ENCODE measurements at places on chromosomes 3 and 15. TPM values are rescaled to one million over a fixed set of nuclear protein-coding genes. Genes with fewer than 3 reads are reported as not detected.

P2RY12 gene
- total RNA-seq = 10.7 TPM

EIF3J gene
- 32.2 TPM for total RNA-seq

DNA sequence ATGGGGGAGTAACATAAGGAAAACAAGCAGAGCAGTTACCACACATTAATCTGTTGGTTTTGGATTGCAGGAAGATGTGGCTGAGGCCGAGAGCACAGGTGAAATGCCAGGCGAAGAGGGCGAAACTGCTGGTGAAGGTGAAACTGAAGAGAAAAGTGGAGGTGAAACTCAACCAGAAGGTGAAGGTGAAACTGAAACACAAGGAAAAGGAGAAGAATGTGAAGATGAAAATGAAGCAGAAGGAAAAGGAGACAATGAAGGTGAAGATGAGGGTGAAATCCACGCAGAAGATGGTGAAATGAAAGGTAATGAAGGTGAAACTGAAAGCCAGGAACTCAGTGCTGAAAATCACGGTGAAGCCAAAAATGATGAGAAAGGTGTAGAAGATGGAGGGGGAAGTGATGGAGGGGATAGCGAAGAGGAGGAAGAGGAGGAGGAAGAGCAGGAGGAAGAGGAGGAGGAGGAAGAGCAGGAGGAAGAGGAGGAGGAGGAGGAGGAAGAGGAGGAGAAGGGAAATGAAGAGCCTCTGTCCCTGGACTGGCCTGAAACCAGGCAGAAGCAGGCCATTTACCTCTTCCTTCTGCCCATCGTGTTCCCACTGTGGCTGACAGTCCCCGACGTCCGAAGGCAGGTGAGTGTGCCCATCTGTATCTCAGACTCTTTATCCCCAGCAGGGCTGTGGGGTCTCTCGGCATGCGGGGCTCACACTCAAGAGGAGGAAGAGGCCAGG lies 28.7 kb downstream of the SLC24A1 start:
- DNase-seq = no peak

- no peak for DNase-seq
Measured at GRCh38 chr15:62777671-62778070, 264.9 kb upstream of the TPM1 start.

DNA sequence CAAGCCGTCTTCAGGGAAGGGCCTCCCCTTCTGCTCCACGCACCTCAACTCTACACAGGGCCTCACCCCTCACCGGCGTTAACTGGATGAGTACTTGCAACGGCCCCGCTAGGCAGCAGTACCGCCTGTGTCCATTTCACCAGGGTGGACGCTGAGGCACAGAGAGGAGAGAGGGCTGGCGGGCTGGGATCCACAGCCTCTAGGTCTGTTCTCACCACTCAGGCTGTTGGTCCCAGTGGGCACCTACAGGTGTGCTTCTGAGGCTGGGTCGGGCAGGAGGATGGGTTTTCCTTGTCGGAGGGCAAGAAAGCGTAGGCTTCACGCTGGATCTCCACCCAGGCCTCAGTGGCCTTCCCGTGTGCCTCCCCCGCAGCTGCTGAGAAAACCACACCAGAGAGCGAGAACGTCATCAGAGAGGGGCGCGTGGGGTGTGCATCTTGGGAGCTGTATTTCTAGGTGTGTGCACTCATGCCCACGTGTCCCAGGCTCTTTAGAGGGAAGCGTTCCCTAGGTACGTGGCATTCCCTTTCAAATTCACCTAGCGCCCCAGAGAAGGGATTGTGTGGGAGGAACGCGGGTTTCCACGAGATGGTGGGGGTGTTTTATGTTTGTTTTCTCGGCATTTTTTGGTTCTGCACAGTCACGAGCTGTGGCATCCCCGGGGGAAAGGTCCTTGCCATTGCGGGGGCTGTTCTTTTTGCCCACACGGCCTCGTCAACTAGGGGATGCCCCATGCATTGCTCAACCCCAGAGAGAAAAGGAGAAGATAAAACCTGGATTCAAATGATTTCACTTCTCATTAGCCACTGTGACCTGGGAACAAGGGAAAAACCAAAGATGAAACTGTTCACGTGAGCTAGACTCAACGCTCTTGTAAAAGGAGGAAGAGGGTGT lies 67.7 kb downstream of the MGLL start:
- DNase-seq = no peak

GRCh38 chr3:44439499-44440295 lies 37.8 kb downstream of the ZNF445 start:
- peak; percentile 19 for DNase-seq
